ENCODE measurements at places on chromosomes 16 and 17.

- DNase-seq: no peak
Observed at GRCh38 chr17:78715000-78715771, 66.9 kb downstream of the CYTH1 start.

DNA sequence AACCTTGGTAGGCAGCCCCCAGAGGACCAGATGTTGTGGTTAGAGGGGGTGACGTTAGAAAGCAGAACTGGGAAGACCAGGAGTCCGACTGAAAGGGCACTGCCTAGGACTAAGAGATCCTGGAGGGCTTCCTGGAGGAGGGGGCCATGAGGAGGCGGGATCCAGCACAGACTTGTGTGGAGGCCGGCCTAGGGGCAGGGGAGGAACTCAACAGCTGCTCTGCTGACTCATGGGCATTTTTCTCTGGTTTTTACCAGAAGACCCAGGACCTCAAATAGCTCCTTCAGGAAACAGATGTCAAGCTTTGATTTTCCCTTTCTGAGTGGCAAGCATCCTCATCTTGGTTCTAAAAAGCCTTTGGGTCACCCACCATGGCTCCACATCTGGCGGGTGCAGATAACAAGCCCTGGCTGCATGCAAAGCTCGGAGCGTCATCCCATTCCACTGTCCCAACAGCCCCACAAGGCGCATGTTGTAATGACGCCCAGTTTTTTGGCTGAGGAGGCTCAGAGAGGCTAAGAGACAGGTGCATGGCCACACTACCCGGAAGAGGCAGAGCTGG lies 29.0 kb downstream of the IL21R start:
- no peak for DNase-seq

GRCh38 chr17:51128076-51128475 lies 7.4 kb upstream of the SPAG9 start:
- no peak for DNase-seq

DNA sequence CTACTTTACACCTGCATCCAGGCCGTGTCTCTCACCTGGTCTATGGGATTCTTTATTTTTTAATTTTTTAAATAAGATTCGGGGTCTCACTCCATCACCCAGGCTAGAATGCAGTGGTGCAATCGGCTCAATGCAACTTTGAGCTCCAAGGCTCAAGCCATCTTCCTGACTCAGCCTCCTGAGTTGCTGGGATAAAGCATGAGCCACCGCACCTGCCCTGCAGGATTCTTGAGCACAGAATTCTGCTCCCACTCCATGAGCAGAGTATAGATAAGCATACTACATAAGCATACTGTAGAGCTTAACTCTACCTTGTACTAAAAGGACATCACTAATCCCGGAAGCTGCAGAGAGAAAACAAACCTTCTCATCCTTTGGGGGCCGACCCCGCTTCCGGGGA lies 15.5 kb downstream of the GLYR1 start:
- no peak for DNase-seq

- no peak for DNase-seq
Observed at GRCh38 chr17:61251939-61252865, 147.4 kb upstream of the TBX2 start.

GRCh38 chr16:60485872-60486489 lies 1550.3 kb downstream of the CDH8 start:
- DNase-seq: no peak

GRCh38 chr16:74202009-74202408 lies 94.6 kb upstream of the PSMD7 start:
- DNase-seq: no peak

Data from stimulated activated CD4-positive, alpha-beta T cell treated with anti-CD3 and anti-CD28 coated beads, Interleukin-12 subunit alpha, Interleukin-12 subunit beta, amount 100 ng/mL, for 4 hours (primary cell).